ENCODE measurements at places on chromosomes 5 and 9. TPM values are rescaled to one million over a fixed set of nuclear protein-coding genes. Genes with fewer than 3 reads are reported as not detected.

DNA sequence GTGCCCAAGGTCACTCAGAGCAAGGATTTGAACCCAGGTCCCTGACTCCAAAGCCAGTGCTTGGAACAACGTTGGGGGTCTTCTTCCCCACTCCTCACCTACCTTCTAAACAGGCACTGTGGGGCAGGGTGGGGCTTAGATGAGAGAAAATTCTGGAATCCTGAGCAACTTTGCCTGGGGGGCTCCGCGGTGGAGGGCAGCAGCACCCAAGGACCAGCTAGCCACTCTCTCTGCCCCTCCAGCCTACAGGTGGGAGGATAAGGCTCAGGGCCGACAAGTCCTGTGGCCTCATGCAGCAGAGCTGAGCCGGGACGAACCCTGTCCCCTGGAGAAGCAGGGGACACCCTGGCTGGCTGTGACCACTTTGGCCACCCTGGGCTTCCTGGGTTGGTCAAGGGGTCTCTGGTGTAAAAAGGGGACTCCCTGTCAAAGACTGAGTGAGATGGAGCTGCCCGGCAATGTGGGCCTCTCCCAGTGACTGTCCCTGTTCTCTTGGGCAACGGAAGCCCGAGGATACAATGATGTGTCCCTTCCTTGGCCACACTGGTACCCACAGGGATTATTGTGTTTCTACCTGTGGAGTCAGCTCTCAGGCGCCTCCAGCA lies 26.5 kb downstream of the CEL start:
- no peak for DNase-seq

The DCTN4 gene
- 69.4 TPM for total RNA-seq

GRCh38 chr9:123814496-123814895 lies 115.4 kb downstream of the DENND1A start:
- no peak for DNase-seq

GRCh38 chr5:40278881-40279280 lies 400.8 kb upstream of the PTGER4 start:
- DNase-seq, result no peak

GRCh38 chr5:134873494-134873893 lies 677 bp upstream of the TXNDC15 start:
- no peak for DNase-seq

- no peak for DNase-seq
Observed at GRCh38 chr5:166111021-166111420, 2180.4 kb upstream of the WWC1 start.

The TPRN gene
- total RNA-seq, result 74.4 TPM

The EIF4E1B gene
- total RNA-seq, result not detected

DNA sequence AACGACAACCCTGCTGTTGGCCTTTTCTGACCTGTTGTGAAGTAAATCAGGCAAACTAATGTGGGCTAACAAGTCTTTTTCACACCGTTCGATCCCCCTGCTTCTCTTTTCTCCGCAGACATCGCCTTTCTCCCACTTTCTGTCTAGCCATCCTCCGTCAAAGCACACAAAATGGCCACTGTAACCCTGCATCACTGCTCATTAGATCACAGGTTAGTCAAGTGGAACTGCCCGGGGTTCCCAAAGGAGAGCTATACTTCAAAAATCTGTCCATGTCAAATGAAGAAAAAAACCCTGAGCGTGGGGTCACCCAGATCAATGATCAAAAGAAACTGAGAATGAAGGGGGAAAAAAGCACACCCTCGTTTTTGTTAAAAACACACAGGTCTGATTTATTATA lies 212.1 kb downstream of the ARL15 start:
- no peak for DNase-seq

DNA sequence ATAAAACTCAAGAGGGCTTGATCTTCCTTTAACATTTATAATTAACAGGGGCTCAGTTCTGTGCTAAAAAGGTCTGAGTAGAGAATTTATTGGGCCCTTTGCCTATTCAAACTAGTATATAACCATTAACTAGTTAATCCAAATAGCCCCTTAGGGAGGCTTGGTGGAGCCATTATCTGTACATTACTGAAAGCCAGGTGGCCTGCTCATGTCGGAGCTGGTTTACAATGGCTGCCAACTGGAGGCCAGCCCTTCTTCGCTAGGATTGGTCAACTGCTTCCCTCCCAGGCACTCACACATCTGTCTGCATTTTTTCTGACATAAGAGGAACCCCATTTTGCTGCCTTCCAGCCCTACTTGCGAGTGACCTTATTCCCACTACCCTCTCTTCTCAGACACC lies 30.4 kb upstream of the NDFIP1 start:
- DNase-seq, result no peak

The CDH6 gene
- 75.9 TPM for total RNA-seq

The IFNA2 gene
- total RNA-seq, result not detected

- no peak for DNase-seq
Observed at GRCh38 chr9:75462866-75463265, 374.6 kb downstream of the OSTF1 start.

- no peak for DNase-seq
Observed at GRCh38 chr9:134555094-134555650, 86.4 kb upstream of the COL5A1 start.

DNA sequence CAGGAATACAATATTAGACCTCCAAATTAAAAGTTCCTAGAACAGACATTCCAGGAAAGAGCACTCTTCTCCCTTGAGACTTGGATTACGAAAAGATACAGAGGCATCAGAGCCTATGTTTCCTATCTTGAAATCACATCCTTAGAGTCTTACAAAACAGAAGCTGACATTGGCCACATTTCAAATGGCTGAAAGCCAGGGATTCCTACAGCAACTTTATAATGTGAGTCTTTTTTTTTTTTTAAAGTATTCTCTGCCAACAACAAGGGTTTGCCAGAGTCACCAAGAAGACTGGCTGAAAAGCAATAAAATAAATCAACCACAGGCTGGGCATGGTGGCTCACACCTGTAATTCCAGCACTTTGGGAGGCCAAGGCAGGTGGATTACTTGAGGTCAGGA lies 63.1 kb downstream of the TRPM6 start:
- DNase-seq, result no peak

DNA sequence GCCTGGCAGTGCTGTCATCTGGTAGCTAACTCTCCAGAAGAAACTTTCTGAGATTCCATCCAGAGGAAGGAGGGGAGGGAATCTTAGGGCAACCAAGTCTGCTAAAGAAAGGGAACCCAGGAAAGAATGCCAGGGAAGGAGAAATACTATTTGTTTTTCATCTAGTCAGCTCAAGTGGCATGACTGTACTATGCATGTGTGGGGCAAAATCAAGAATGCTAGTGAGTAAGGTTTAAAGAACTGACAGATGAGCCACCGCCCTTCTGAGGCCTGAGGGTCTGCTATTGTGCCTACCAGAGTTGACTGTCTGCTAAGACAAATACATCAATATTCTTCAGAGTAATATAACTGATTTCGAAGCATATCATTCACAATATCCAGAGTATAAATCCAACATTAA lies 204.2 kb downstream of the SLC12A2 start:
- no peak for DNase-seq

The ADAMTS16 gene
- 0.78 TPM for total RNA-seq

The DMRT3 gene
- not detected for total RNA-seq

The C9 gene
- 1.0 TPM for total RNA-seq

The PCDHA9 gene
- total RNA-seq, result 0.29 TPM
